Neural crest cell (in vitro differentiated cells): ENCODE measurements at places on chromosomes 2 and 18.

GRCh38 chr2:145226901-145227300 is 707.0 kb upstream of the ZEB2 start:
- no peak for DNase-seq

DNA sequence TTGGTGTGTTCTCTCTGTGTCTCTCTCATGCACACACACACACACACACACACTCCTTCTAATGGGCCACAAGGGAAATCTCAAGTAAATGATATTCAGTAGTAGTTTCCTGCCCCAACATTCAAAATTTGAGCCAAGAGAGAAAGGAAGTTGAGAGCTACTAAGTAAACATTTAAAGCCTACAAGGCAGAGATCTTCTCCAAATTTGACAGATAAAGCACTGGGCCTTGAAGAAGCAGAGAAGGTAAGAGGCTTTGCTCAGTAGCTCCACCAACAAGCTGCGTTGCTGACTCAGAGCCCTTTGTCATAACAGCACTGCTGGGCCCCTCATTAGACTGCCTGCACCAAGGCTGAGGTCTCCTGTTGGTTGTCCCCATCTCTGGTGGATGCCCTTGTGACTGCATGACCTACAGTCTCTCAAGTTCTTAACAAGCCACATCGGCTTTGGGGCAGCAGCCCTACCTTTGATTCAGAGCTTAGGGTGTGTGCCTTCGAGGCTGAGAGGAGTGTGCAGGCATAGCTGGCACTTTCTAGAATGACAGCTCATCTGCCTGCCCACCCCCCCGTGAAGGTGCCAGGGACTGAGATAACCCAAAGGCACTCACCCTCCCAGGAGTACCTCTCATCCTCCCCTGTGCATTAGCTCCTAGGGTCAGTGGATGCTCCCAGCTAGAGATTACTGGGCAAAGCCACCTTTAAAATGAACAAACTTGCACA is 32.3 kb upstream of the NEB start:
- no peak for DNase-seq

- DNase-seq: no peak
These were observed 78.1 kb upstream of the FAM110C start for GRCh38 chr2:124241-124880.

DNA sequence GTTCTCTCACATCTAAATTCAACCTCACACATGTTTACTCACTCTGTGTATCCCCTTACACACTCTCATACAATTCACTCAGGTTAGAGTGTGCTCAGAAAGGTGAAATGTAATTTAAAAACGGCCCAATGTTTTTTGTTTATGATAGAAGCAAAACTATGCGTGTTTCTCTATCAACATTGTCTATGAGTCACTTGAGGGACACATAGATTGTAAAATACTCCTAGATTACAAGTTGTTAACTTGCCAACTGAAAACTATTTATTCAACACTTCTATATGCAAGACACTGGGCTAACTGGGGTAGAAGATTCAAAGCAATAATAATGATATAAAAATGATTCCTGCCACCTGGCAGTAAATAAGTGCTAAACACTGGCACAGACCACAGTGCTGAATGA is 24.6 kb downstream of the CCDC195 start:
- no peak for DNase-seq

- DNase-seq: no peak
These were observed 1867.4 kb downstream of the SUCLG1 start for GRCh38 chr2:82591718-82592117.

GRCh38 chr2:196268538-196269338 is 97.4 kb upstream of the STK17B start:
- no peak for DNase-seq

DNA sequence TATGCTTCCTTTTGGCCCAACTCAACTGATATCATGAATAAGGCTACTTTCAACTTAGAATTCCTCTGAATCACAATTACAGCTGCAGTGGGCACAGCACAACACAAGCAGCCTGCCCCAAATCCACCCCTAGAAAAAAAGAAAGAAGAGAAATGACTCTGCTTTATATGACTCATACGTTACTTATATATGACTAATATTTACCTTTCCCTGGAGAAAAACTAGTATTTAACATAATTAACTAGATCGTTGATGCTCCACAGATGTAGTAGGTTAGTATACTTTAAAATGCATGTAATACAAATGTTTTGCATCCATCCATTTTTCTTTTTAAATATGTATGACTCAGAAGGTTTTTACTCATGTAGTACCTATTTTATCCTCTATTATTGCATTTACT is 133.3 kb upstream of the UNC80 start:
- no peak for DNase-seq

GRCh38 chr2:189548666-189549448 is 31.7 kb downstream of the SLC40A1 start:
- DNase-seq: no peak

- no peak for DNase-seq
These were observed 65.1 kb upstream of the TMEM17 start for GRCh38 chr2:62570861-62571698.

GRCh38 chr2:121194626-121195025 is 90.4 kb downstream of the TFCP2L1 start:
- DNase-seq: no peak

DNA sequence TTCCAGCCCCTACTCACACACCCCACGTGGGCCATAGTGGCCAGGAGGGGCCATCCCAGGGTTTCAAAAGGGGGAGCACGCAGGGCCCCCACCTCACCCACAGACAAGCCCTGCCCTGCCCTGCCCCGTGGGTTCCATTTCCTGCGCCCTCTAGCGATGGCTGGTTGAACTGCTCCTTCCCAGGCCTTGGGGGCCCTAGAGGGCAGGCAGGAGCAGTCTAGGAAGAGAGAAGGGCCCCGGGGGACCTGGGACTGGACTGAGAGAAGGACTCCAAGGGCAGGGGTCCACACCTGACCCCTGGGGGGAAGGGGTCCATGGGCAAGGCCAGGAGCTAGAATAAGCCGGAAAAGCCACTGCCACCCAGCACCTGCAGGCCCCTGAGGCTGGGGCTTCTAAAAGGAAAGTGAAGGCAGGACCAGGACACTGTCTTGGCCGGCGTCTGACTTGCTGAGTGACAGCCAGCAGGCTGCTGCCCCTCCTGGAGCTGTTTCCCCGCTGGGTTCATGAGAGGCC is 10.1 kb downstream of the CYP26B1 start:
- DNase-seq: peak; percentile 87

- no peak for DNase-seq
These were observed 19.1 kb downstream of the TRAK2 start for GRCh38 chr2:201432038-201432620.

GRCh38 chr18:79640875-79641274 is 38.7 kb upstream of the CTDP1 start:
- no peak for DNase-seq

DNA sequence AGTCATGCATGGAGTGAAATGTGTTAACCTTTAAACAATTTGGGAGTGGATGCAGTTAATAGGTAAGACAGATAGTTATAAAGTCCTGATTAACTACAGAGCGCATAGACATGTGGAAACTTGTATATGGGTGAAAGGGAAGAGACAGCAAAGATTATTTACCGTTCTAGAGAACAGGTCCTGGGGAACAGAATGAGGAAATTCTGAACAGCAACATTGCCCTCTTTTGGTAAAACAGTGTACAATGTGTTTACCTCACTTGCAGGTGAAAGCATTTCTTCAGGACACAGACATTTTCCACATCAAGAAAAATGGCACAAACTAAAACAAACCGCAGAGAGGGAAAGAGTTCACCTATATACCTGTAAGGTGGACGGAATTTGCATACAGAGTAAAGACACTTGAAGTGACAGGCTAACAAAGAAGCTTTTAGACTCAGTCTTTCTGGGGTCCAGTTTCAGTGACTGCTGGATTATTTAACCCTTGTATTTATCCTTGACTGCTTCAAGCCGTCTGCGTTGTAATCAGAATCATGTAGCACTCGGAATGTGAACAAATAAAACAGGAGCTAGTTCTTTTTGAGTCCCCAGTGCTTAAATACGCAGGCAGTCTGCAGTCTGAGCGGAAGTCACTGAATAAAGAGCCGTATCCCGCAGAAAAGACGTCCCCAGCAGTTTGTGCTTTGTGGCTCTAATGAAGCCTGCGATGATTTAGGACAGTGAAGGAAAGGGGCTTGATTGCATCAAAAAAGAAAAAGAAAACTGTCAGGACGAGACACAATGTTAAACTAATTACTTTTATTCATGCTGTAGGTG is 364.8 kb upstream of the GALNT5 start:
- peak; percentile 9 for DNase-seq

DNA sequence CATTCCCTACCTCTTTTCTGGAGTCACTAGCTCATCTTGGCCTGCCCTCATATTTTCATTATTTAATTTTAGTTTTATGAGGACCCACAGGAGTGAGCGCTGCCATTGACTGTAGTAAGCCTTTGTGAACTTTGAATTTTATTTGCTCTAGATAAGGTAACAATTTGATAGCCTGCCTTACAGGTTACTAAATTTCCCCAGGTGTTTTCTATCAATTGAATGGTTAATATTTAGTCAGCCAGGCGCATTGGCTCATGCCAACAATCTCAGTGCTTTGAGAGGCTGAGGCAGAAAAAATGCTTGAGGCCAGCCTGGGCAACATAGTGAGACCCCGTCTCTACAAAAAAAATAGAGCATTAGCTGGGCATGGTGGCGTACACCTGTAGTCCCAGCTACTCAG is 50.2 kb downstream of the DAW1 start:
- no peak for DNase-seq

GRCh38 chr2:8462280-8462679 is 219.6 kb upstream of the ID2 start:
- DNase-seq: no peak

DNA sequence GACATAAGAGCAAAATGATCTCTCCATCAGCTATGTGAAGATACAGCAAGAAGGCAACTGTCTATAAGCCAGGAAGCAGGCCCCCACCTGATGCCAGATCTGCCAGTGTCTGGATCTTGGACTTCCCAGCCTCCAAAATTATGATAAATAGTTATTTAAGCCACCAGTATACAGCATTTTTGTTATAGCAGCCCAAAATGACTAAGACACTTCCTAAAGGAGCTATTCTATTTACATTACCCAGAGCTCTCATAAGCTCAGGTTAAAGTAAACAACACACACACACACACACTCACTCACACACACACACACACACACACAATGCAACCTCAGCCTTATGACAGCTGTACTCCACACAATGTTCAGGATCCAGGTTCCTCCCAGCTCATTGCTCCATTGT is 5.7 kb upstream of the YPEL5 start:
- DNase-seq: no peak

DNA sequence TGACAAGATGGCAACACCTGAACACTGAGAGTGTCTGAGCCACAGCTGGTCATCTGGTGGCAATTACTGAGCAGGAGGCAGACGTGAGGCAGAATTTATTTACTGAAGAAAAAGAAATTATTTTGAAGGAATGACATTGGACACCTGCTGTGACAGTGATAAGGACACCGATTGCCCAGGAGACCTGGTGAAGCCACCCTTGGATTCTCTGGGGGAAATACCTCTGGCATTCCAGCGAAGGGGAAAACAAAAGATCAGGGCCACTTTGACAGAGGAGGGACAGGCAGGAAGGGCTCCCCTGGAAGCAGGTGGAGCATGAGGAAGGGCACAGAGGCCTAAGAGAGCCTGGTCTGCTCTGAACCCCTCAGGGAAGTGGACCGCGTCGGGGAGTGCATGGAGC is 85.4 kb upstream of the ALPP start:
- no peak for DNase-seq

- DNase-seq: no peak
These were observed 27.0 kb upstream of the ST3GAL5 start for GRCh38 chr2:85915606-85916303.
